Omental fat pad (tissue), 4 donors: ENCODE measurements at places on chromosomes 4 and X.

DNA sequence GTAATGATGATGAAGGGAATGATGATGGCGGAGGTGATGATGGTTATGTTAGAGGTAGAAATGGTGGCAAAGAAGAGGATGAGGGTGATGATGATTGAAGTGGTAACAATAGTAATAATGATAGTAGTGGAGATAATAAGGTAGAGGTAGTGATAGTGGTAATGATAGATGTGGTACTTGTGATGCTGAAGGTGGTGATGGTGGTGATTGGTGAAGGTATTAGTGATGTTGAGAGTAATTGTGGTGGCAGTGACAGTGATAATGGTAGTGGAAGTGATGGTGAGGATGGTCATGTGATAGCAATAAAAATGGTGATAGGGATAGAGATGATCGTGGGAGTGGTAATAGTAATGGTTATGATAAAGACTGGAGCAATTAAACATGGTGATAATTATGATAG lies 108.8 kb downstream of the EFNB1 start:
- no peak for DNase-seq

- DNase-seq: no peak
Observed at GRCh38 chr4:128307123-128307571, 19.5 kb upstream of the PGRMC2 start.

DNA sequence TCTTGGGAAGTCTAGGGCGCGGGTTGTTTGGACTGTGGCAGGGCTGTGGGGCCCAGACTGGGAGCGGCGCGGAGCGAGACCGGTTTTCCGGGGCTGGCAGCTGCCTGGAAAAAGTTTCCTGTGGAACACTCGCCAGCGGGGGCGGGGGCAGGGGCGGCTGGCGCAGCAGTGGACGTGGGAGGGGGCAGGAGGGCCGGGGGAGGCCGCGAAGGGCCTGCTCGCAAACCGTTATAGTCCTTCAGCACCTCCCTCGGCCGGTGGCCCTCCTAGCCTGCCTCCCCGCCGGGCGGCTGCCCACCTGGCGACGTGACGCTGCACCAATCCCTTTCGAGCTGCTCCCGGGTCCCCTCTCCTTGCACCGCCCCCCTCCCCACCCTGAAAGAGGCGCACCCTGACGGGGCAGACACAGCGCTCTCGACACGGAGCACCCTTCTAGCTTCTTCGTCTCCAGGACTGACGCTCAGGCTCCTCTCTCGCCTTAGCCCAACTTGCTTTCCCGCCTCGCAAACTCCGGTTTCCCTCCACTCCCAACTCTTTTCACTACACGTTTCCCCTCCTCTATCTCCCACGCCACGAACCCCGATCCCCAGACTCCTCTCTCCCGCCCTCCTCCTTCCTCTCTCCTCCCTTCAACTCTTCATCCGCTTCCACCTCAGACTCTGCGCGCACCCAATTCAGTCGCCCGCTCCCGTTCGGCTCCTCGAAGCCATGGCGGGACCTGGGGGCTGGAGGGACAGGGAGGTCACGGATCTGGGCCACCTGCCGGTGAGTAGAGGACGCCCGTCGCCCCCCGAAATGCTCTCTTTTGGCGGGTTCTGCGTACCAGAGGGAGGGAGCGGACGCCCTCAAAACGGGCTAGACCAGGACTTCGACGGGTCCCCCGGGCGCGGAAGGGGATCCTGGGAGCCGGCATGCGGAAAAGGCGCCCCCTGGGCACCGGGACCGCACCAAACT lies at the start of gene NRK:
TSS of gene NRK (plus strand) at position 402 of the 954 bp plus-strand sequence. CDS start at position 709, 307 bp downstream.
- no peak for DNase-seq

- DNase-seq: no peak
Observed at GRCh38 chr4:31482691-31483090, 762.5 kb downstream of the PCDH7 start.

- DNase-seq: no peak
Observed at GRCh38 chrX:49862093-49862492, 17.2 kb upstream of the USP27X start.

- no peak for DNase-seq
Observed at GRCh38 chr4:48692897-48693296, 87.2 kb downstream of the FRYL start.

DNA sequence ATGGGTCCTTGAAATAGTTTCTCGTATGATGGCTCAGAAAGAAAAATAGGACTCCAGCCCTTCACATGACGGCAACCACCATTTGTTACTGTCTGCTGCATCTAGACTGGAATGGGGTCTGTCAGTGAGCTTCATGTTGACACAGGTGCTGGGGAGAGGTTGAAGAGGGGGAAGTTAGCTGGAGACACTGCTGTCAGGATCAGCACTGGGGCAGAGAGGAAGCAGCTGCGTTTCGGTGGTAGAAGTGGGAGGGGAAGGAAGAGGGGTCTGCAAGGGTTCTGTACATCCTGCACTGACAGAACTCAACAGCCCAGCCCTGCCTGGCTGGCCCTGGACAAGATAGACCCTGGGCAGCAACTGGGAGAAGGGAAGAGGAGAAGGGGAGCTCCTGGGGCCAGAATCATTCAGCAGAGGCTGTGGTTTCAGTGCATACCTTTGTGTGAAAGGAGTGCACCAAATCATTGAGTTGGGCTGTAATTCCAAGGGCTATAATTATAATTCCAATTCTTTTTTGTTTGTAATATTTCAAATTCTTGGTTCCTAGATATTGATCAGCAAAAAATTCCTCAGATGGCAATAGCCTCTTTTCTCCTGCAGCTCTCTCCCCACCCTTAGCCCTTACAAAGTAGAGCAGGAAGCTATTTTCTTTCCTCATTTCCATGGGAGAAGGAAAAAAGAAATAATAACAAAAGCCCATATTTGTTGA lies 119.4 kb upstream of the C1GALT1C1 start:
- no peak for DNase-seq

DNA sequence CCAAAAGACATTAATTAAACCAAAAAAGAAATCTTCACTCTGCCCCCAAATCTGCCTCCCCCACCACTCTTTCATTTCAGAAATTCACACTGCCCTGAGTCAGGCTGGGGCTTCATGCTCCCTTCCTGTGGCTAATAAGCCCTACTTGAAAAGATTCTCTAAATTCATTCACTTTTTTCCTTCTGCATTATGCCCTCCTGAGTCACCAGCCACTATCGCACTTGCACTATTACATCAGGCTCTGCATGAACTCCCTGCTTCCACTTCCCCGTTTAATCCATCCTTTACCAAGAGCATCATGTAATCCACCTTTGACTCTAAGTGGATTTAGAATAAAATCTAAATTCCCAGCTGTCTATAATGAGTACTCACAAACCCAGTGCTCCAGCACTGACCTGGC lies 295.4 kb upstream of the KLF3 start:
- no peak for DNase-seq

- no peak for DNase-seq
Observed at GRCh38 chrX:155094468-155095061, 23.3 kb downstream of the BRCC3 start.

DNA sequence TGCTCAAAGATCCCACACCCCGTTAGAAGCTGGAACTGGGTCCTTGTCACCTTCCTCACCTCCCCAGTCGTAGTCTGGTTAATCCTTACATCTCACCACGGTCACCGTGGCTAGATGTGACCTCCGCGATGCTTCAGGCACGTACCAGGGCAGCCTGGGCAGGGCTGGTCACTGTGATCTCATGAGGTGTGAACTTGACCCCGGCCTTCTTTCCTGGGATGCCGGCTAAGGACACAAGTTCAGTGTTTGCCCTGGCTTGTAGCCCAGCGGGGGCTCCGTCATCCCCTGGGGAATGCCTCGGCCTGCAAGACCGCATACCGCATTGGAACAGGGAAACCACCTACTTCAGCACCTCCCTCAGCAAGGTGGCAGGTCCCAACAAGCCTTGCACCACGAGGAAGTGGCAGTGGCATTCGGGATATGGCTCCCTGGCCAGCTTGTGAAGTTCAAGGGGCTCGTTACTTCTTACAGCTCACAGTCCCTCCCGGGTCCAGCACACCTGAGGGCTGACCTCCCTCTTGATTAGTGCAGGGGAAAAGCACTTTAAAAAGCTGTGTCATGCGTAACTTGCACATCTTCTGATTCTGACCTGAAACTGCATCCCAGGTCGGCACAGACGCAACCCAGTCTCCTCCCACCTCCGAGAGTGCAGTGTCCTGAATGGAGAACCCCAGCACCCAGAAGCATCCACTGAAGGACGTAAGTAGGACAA lies 25.9 kb downstream of the NOP14 start:
- peak; percentile 15 for DNase-seq

DNA sequence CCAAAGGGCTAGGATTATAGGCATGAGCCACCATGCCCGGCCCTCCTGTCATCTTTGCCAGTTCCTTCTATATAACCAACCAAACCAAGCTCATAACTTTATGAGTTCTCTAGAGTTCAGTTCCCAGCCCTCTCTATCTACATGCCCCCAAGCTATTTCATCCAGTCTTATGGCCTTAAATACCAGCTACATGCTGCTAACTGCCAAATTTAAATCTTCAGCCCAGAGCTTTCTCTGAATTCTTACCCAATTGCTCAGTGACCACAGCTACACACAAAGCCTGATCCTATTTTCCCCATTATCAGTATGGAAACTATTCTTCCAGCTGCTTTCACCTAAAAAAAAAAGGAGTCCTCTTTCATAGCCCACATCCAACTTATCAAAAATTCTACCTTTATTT lies 23.1 kb downstream of the TMEM184C start:
- no peak for DNase-seq

- no peak for DNase-seq
Observed at GRCh38 chr4:147975325-147975724, 243.4 kb downstream of the ARHGAP10 start.

DNA sequence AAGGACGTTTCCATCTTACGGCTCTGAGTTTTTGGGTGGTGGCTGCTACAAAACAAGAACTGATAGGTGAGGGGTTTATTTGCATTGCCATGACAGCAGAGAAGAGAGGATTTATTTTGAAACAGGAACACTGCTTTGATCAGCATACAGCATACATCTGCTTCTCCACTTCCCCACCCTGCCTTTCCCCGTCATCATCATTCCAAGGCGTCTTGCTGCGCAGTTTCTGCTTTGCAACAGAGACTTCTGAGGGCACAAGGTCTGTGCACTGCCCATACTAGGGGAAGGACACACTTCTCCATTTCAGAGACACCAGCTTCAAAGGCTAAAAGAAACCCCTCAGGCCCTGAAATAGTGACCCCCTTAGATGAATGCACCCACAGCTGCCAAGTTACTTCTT lies 19.1 kb downstream of the STARD8 start:
- no peak for DNase-seq
